ENCODE measurements at places on chromosomes 4 and X. TPM values are rescaled to one million over a fixed set of nuclear protein-coding genes. Genes with fewer than 3 reads are reported as not detected.

The LAMTOR3 gene
- polyA plus RNA-seq, result 93.4 TPM

GRCh38 chrX:40106676-40107290 is 9.0 kb upstream of the BCOR start:
- DNase-seq, result no peak

DNA sequence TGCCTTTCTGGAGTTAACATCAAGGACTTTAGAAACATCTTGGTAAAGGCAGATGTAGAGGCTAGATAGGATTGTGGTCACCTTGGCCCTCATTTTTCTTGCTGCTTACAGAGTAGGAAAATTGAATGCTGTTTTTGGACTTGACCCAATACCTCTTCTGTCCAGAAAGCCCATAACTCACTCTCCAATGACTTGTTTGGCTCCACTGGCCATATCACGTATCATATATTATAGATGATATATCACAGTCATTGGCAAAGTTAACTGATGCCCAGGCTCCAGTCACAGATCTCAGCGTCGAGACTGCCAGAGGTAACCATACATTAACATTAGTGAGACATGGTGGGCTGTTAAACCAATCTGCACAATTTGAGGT is 88.1 kb upstream of the PLAC1 start:
- DNase-seq, result no peak

DNA sequence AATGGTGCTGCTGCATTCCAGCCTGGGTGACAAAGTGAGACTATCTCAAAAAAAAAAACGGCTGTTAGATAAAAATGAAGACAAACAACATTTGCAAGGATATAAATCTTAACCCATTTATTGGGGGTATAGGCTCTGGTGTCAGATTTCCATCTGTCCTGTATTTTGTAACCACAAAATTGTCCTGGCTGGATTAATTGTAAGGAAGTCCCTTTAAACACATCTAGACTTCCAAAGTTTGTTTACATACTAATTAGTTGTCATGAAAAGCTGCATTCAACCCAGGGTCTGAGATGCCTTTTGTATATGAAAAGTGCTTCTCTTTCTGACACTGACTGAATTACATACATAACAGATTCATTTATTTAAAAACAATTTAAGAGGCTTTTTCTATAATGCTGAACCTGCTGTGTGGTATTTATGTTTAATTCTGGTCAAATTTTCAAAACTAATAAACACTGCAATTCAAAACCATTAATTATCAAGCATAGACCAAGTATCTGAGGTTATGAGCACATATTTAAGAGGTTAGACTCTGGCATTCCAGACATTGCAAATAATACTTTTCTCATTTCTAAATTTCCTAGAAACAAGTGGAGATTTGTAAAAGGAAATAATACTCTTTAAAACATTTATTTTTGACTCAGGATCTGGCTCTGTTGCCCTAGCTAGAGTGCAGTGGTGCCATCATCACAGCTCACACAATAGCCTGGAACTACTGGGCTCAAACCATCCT is 17.5 kb upstream of the UGDH start:
- no peak for DNase-seq

GRCh38 chr4:4384837-4385236 is 2.1 kb upstream of the NSG1 start:
- no peak for DNase-seq

Data from renal pelvis (tissue), 12 donors.